ENCODE measurements at places on chromosomes 1 and 21.

GRCh38 chr1:235415008-235415904 is 48.0 kb downstream of the TBCE start:
- DNase-seq: peak; percentile 31

DNA sequence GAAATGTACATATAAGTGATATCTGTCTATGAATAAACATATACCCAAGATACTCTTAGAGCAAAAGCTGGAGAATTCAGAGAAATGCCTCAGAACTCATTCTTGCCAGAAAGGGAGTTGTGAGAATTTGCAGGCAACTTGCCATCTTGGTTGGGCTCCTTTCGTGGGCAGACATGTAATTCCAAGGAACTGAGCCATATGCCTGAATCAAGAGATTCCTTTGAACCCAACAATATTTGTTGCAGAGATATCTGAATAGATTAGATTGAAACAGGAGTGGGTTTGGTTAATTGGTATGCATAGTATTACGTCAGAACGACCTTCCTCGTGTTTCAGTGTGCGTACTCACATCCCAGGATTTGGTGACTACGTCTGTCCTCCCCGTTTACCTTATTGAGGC is 67.0 kb downstream of the TGFB2 start:
- no peak for DNase-seq

DNA sequence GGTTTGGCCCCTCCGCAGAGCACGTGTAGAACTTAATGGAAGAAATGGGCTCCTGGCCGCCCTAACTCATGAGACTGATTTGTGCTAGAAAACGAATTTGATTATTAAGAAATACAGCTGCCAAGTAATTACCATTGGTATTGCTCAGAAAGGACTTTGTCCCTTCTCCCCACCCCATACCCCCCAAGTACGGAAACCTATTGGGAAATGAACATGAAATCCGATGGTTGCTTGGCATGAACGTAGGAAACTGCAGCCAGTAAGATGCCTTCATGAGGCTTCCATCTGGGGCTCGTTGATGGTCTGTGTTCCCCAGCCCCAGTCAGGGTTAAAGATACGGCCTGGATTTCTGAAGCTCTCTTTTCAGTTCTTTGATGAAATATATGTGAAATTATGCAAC is 21.4 kb downstream of the PER3 start:
- DNase-seq: no peak

DNA sequence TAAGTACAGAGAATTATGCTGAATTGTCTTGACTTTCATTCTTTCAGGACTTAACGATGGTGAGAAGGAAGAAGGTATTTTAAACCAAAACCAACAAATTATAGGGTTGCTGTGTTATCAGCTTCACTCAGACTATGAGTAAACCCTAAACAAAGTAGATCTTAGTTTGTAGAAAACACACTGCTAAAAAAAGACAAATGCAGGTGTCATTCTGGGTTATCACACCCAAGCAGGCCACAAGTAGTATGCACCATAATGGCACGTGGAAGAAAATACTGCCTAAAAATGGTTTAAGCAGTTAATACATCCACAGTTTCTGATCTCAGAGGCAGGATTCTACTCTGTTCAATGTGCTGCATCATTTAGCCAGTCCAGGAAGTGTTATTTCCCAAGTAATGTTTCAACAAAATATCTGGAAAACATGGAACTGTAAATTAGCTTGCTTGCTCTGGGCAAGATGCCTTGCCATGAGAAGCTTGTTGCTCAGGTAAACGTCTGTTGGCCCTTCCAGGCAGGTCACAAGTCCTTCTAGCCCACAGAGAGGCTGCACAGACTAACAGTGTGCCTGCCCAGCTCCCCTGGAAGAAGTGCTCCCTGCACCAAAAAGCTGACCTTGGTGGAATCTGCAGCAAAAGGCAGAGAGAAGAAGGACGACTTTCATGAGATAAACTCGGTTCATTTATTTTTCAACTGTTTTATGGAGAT is 4.1 kb downstream of the DIPK1A start:
- no peak for DNase-seq

DNA sequence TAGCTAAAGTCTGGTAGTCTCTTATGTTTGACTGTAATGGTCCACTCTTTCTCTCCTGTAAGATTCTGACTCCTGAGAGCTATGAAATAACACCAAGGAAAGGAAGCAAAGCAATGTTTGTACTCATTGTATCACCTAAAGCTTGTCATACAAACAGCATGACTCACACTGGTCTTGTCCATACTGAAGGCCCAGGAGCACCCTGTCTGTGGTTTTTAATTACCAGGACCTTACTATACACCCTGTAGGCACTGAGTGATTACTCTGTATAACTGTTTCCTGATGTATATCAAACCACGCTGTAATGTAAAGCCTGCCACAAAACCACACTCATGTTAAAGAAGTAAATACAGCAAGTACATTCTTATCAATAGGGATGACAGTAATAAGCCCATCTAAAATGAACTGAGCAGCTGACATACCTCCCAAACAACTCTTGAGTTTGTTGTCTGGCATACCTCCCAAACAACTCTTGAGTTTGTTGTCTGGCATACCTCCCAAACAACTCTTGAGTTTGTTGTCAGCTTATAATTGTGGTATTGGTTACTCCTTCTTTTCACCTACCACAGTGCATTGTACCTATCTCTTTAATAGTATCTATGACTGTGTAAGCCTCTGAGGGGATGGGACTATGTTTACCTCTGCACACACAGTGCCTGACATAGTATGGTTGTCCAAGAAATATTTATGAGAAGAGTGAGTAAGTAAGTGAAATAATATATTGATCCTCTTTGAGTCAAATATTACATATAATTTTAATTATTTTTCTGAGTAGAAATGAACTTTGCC is 11.6 kb upstream of the TNFSF18 start:
- no peak for DNase-seq

DNA sequence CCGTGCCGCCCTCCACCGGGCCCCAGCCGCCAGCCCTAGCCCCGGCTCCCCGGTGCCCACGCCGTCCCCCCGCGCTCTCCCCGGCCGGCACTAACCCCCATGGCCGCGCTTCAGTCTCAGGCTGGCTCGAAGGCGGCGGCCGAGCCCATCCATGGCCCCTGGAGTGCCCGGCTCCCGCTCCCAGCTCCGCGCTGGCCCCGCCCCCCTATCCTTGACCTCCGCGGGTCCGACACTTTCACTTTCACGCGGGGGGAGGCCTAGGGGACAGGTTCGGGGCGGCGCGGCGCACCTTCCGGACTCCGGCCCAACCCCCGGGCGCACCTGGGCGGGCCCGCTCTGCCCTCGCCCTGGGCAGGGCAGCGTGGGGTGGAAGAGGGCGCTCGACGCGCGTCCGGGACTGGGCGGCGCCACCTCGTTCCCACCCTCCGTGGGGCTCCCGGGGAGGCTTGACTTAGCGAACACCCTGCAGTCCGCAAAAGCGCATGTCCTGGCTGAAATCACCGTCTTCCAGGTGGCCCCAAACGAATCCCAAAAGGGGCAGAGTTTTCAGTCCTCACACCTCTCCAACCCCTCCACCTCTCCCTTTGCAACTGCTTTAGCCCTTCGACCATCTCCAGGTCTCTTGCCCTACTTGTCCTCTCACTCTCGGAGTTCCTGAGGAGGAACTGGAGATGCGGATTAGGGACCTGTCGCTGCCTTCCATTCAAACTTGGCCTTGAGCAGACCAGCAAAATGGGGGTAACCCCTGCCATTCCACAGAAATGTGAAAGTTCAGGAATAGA is 3.9 kb upstream of the DENND2D start:
- DNase-seq: no peak

- no peak for DNase-seq
Observed at GRCh38 chr1:111789666-111790316, 34.1 kb downstream of the DDX20 start.

- DNase-seq: no peak
Observed at GRCh38 chr1:160365325-160365724, 1.5 kb upstream of the NHLH1 start.

DNA sequence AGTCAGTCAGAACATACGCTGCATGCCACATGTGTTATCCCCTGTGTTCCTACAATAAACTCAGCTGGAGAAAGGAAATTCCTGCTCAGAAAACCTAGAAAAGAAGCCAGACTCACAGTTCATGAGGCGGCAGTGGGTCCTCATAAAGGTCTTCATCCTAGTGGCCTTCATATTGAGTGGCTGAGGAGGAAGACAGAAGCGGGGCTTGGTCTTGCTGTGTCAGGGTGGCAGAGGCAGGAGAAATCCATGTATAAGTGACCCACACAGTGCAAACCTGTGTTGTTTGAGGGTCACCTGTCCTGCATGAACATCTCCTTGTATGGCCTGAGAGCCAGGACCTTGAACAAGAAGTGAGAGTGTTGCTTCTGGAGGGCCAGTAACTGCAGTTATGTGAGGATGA is 4.0 kb upstream of the WNT3A start:
- no peak for DNase-seq

- DNase-seq: no peak
Observed at GRCh38 chr1:30872033-30872947, 36.3 kb downstream of the SDC3 start.

GRCh38 chr1:26468911-26469310 is 3.3 kb upstream of the HMGN2 start:
- DNase-seq: no peak

GRCh38 chr1:227987181-227987580 is 19.6 kb upstream of the WNT3A start:
- no peak for DNase-seq

- no peak for DNase-seq
Observed at GRCh38 chr1:94083681-94084080, 37.3 kb downstream of the ABCA4 start.

DNA sequence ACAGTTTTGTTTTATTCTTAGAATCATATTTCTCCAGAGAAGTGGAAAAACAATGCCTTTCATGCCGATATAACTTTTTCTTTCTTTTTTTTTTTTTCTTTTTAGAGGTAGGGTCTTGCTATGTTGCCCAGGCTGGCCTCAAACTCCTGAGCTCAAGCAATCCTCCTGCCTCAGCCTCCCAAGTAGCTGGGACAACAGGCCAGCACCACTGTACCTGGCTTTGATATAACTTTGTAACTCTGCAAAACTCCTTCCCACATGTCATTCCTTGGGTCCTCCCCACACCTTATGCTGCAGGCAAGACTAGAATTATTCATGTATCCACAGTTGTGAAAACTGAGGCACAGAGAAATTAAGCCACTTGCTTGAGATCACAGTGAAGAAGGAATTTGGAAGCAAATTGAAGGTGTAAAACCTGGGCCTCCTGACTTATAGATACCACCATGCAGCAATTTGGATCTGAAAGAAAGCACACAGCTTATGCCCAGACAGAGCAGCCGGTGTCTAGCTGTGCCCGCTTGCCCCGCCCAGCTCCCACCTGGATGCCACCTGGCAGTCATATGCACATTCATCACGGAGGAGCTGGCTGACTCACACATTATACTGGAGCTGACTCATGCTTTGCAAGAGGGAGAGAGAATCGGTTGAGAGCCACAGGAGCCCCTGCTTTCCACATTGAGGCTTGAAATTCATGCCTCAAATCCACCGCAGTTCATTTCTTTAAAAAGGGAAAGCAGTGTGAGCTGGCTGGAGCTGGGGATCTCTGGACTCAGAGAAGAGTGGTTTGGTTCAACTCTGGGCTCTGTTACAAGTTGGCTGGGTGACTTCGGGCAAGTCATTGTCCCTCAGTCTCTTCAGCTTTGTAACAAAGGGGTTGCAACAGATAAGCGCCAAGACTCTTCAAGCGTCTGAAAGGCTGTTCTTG is 8.3 kb upstream of the SLC2A1 start:
- DNase-seq: no peak

GRCh38 chr1:211967704-211968103 is 67.7 kb downstream of the INTS7 start:
- no peak for DNase-seq

DNA sequence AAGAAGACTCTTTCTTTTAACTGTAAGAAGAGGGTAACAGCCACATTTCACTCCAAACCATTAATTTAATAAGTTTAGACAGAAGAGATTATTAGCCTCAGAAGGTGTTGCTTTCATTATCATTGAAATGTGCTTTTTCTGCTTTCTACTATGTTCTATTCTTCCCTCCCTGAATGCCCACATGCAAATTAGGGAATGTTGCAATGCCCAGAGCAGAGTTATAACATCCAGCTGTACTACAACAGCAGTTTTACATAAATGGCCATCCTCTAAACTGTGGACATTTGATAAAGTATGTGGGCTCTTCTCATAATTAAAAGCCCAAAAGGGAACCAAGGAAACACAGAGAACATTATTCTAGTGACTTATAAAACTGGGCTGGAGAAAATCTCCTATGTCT is 82.2 kb upstream of the SOD1 start:
- no peak for DNase-seq

- DNase-seq: no peak
Observed at GRCh38 chr1:26364956-26365355, 7.6 kb downstream of the ZNF683 start.

DNA sequence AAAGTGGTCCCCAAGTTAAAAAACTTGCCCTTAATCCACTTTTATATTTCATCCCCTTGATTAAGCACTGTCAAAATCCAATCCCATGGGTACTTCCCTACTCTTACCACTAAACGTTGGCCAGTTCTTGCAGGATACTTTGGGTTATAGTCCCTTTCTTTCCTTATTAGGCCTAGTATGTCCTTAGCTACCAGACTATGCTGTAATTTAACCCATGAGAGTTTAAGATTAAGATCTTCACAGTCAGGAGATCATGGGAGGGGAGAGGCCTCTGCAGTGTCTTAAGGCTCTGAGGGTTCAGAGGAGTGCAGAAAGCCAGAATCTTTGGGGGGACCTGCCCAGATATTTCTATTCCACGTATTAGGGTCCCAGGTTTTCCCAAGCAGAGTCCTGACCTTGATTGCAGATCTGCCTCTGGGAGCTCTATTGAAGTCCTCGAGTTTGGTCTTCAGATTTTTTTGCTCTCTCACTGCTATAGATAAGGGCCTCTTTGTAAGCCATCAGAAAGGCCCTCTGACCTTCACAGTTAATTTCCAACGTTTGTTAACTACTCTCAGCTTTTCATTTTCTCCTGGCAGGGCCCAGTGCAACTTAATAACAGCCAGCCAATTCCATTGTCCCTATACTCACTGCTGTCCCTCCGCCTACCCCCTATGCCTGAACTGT is 9.0 kb upstream of the CGN start:
- DNase-seq: no peak

DNA sequence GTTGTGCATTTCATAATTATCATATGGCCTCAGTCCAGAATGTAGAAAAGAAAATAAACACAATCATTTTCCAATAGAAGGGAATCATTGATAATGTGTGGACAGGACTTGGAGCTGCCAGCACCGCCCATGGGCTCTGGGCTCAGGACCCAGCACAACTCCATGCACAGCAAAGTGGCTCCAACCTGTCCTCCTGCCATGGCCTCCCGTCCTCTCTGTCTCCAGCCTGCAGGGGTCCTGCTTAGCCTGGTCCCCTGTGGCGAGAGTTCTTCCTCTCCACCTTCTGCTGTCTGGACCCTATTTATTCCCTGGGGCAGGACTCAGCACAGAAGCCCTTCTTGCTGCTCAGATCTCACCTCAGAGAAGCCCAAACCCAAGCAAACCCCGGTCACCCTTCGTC is 154.1 kb downstream of the CAMTA1 start:
- DNase-seq: no peak
